ENCODE measurements at places on chromosomes 2 and 18. TPM values are rescaled to one million over a fixed set of nuclear protein-coding genes. Genes with fewer than 3 reads are reported as not detected.

GRCh38 chr2:53067056-53067455 lies 700.5 kb upstream of the CHAC2 start:
- no peak overlapping the region for H3K27ac ChIP-seq
- H3K4me3 ChIP-seq = no peak overlapping the region
- no peak for DNase-seq
- no peaks in the 10 kb centered on the region for H3K27me3 ChIP-seq
- no peaks in the 10 kb centered on the region for H3K36me3 ChIP-seq
- no peaks in the 10 kb centered on the region for H3K4me1 ChIP-seq

DNA sequence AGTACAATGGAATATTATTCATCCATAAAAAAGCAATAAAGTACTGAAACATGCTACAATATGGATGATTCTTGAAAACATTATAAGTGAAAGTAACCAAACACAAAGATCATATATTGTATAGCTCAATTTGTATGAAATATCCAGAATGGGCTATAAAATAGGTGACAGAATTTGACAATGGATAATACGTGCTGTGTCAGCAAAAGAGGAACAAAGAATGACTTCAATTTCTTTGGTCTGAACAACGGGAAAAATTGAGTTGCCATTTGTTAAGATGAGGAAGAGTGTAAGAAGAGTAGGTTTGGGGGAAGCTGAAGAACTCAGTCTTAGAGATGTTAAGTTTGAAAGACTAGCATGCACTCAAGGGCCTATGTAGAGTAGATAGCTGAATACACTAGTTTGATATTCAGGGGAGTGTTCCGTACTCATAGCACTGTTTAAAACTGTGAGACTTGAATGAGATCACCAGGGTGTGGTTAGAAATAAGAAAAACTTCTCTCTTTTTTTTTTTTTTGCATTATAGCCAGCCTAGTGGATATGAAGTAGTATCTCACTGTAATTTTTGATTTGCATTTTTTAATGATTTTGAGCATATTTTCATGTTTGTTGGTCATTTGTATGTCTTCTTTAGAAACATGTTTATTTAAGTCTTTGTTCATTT lies 213.6 kb downstream of the NR4A2 start:
- DNase-seq = no peak
- H3K4me1 ChIP-seq = no peaks in the 10 kb centered on the region
- no peaks in the 10 kb centered on the region for H3K36me3 ChIP-seq
- no peak overlapping the region for H3K4me3 ChIP-seq
- no peaks in the 10 kb centered on the region for H3K27me3 ChIP-seq
- no peak overlapping the region for H3K27ac ChIP-seq

DNA sequence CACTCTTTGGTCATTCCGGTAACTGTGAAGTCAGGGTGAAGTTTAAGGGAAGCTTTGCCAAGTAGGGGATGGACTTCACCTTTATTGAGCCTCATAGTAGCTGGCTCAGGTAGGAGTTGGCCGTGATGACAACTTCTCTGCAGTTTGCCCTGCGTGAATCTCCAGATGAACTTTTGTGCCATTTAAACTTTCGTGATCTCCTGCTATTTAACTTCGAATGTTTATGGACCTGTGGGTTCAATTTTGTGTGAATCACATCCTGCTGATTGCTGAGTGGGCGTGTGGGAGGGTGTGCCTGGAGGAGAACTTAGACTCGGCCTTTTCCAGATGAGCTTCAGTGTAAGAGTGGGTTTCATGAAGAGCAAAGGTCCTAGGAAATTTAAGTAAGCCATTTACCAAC lies 4.2 kb downstream of the UGT1A1 start:
- peaks cover 4% of the 10 kb centered on the region for H3K27me3 ChIP-seq
- DNase-seq = no peak
- no peak overlapping the region for H3K4me3 ChIP-seq
- no peaks in the 10 kb centered on the region for H3K4me1 ChIP-seq
- H3K36me3 ChIP-seq = no peaks in the 10 kb centered on the region
- H3K27ac ChIP-seq = no peak overlapping the region

DNA sequence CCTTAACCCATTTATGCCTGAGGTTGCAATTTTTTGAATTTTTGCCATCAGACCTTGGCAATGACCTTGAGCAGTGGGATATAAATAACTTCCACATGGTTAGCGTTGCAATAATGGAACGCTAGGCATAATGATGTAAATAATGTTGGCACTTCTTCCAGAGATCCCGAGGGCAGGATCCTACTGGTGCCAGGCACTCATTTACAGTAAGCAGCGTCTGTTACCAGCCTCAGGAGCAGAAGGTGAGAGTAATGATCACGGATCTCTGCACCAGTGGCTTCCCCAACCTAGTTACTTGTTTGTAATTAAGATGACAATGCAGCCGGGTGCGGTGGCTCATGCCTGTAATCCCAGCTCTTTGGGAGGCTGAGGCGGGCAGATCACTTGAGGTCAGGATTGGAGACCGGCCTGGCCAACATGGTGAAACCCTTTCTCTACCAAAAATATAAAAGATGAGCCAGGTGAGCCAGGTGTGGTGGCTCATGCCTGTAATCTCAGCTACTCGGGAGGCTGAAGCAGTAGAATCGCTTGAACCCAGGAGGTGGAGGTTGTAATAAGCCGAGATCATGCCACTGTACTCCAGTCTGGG lies 41.9 kb downstream of the CPO start:
- no peaks in the 10 kb centered on the region for H3K27me3 ChIP-seq
- H3K4me3 ChIP-seq = no peak overlapping the region
- DNase-seq = no peak
- no peak overlapping the region for H3K27ac ChIP-seq
- H3K36me3 ChIP-seq = no peaks in the 10 kb centered on the region

DNA sequence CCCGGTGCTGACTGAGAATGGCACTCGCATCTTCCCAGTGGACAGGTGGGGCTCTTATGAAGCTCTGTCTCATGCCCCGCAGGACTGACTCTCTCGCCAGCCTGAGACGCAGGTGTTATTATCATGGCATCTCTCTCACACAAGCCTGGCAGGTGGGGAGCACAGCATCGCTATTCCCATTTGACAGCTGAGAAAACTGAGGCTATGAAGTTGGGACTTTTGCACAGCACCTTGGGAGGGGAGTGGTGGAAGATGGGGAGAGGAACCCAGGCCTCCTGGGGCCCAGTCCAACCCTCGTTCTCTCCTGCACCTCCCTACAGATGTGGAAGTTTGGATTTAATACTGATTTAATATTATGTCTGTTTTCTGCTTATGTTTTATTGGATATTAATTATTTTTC lies 9.0 kb upstream of the NTSR2 start:
- no peaks in the 10 kb centered on the region for H3K4me1 ChIP-seq
- H3K4me3 ChIP-seq = no peak overlapping the region
- no peak for DNase-seq
- peaks cover 4% of the 10 kb centered on the region for H3K27me3 ChIP-seq
- H3K27ac ChIP-seq = no peak overlapping the region

The COLEC11 gene
- total RNA-seq = 0.31 TPM

The CCT4 gene
- total RNA-seq = 239 TPM

The ITPRIPL1 gene
- total RNA-seq = 12.2 TPM

The GLI2 gene
- 6.2 TPM for total RNA-seq

The TANC1 gene
- total RNA-seq = 44.3 TPM

Data from Panc1 (cell line).